T-helper 22 cell (primary cell): ENCODE measurements at places on chromosomes 3 and 15.

GRCh38 chr3:126664591-126665214 is 9.8 kb upstream of the TXNRD3 start:
- DNase-seq = no peak

DNA sequence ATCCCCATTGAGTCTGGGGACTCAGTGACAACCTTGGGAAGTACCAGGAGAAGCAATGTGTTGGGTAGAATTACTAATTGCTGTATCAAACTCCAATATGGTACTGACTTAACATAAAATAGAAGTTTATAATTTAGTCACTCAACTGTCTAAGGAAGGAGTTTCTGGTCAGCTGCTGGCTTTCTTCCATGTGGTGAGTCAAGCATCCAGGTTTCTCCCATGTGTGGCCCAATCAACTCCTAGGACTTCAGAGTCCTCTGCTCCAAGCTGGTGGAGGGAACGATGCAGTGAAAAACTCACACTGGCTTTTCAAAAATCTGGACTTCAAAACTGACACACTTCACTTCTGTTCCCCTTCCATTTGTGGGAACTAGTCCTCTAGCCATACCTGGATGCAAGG is 25.2 kb downstream of the WNT5A start:
- no peak for DNase-seq

DNA sequence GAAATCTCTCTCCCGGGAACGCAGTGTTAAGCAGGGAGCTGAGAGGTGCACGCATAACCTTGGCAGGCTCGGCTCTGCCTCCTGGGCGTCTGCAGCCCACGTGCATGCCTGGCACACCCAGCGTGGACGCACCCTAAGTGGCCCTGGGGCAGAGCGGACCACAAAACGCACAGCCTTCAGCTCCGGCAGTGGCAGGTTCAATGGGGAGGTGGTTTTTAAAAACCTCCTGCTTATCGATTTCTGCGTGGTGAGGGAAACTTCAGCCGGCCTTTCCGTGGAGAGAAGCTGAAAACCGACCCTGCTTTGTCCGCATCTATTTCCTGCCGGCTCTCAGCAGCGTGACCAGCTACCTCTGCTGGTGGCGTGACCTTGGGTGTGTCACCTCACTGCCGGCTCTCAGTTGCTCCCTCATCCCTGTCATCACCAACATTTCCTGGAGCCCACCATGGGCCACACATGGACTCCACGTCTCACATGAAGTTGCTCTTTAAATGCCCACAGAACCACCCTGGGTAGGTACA is 134.8 kb upstream of the MEF2A start:
- DNase-seq = no peak

DNA sequence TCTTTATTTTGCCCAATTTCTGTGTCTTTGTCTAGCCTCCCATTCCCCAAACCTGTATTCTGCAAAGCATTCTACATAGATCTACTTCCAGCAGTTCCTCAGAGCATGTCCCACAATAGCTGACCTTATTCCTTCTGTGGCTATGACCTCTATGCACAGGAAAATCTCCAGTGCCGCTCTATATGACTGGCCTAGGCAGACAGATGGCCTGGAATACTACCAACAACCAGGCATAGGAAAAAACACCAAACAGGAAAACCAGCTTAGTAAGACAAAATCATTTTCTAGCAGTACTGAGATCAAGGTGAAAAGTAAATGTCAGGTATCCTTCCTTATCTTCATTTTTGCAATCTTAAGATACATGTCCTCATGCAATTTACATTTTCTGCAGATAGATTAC is 1115.0 kb downstream of the IGSF11 start:
- DNase-seq = no peak
